Effector CD4-positive, alpha-beta T cell (primary cell): ENCODE measurements at places on chromosomes 1 and 21.

DNA sequence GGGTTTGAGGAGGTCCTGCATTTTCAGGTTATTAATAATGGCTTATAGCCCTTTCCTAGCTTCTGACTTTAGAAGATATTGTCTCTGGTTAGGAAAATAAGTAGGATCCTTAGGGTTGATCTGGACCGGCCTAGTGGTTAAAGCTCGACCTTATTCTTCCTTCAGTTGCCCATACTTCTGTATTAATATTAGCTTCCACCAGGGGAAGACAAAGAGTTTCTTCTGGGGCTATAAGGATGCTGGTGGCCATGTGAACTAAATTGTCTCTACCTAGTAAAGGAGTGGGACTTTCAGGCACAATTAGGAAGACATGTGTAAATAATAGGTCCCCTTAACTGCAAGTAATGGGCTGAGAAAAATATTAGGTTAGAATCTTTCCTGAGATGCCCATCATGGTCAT lies 20.6 kb upstream of the FCGR2A start:
- no peak for DNase-seq

GRCh38 chr1:110680036-110680735 lies 5.4 kb upstream of the KCNA3 start:
- DNase-seq = no peak

GRCh38 chr1:93352376-93352775 lies 6.7 kb downstream of the DR1 start:
- no peak for DNase-seq

DNA sequence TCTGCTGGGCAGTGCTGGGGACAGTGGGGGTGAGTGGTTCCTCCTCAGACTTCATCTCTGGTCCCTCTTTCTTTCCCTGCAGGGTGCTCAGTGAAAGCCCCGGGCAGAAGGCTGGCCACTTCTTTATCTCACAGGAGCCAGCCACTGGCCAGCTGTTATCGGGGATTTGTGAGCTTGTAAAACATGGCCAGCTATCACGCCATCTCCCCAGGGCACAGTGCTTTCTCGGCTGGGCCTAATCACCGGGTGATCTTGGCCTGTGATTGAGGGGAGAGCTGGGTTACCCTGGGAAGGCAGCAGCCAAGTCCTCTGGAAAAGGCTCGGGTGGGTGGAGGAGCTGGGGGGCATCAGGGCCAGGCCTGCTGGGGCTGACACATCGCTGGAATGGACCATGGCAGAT lies 83.0 kb downstream of the IGSF21 start:
- DNase-seq = no peak

- DNase-seq = no peak
Observed at GRCh38 chr1:81179242-81179641, 621.5 kb upstream of the ADGRL2 start.

- DNase-seq = no peak
Observed at GRCh38 chr1:173161510-173162221, 45.5 kb downstream of the TNFSF4 start.

DNA sequence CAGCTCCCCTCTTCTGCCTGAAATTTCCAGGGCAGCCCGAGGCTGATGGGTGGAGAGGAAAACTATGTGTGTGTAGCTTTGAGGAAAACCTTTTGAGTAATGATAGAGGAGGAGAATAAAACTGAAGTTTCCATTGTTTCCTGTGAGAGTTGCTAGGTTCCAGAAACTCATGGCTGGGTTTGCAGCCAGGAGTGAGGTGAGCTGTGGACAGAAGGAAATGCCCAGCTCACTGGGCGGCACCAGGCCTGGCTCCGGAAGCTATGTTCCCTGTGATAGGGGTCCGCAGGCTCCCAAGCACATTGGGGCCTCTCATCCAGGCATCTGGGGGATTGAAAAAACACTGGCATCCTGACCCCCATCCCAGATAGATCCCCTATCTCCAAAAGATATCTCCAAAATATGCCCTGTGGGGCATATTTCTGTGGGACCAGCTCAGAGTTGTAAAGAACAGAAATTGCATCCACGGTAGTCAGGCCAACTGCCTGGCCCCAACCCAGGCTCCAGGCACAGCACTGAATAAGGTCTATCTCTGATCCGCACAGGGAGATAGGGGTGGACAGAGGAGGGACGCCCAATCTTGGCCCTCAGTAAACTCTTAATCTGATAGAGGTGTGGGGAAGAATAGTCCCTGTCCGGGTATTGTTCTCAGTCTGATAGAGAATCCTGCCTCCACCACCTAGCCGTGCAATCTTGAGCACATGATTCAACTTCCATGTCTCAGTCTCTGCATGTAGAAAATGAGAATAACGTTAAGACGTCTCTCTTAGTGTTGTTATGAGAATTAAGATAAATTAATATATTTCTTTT lies 1.8 kb upstream of the HSPG2 start:
- no peak for DNase-seq

DNA sequence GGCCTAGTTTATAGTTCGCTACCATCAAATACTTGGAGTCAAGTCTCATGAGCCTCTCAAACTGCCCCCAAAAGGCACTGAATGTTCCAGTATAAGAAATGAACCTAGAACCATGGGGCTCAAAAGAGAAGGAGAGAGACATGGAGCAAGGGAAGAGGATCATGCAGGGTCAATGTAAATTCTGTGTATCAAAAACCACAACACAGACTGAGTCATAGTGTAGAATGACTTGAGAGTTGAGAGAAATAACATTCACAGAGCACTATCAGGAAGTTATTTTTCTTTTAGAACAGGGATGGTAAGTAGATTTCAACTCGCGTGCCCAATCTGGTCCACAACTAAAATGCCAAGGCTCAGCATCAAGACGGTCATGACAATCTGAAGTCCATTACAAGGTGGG lies 59.8 kb downstream of the GNG12 start:
- no peak for DNase-seq

DNA sequence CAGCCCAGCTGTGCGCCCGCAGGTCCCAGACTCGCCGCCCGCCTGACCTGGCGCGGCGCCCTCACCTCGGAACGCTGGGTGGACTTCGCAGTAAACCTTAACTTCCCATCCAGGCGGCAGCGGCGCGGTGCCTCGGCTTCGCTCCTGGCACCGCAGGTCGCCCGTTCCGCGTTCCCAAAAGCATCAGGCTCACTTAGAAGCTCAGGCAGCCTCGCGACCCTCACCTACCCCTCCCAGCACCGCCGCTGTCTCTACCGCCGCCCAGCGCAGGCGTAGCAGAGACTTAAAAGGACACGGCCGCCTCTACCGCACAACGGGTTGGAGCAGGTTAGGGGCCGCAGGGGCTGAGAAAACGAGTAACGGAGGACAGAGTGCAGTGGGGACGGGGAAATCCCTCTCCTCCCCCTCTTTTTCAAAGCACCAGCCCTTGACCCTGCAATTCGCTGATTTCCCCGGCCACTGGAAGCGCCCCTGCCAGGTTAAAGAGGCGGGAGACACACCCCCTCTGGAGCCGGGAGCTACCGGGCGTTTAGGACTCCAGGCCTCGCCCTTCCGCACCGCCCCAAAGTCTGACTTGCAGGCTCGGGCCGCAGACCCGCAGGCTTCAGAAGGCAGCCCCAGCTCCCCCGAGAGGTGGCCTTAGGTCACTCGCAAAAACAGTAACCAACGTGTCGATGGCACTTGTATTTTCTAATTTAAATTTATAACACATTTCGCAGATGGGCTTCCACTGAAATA lies 328.5 kb downstream of the FAM72C start:
- DNase-seq = no peak

DNA sequence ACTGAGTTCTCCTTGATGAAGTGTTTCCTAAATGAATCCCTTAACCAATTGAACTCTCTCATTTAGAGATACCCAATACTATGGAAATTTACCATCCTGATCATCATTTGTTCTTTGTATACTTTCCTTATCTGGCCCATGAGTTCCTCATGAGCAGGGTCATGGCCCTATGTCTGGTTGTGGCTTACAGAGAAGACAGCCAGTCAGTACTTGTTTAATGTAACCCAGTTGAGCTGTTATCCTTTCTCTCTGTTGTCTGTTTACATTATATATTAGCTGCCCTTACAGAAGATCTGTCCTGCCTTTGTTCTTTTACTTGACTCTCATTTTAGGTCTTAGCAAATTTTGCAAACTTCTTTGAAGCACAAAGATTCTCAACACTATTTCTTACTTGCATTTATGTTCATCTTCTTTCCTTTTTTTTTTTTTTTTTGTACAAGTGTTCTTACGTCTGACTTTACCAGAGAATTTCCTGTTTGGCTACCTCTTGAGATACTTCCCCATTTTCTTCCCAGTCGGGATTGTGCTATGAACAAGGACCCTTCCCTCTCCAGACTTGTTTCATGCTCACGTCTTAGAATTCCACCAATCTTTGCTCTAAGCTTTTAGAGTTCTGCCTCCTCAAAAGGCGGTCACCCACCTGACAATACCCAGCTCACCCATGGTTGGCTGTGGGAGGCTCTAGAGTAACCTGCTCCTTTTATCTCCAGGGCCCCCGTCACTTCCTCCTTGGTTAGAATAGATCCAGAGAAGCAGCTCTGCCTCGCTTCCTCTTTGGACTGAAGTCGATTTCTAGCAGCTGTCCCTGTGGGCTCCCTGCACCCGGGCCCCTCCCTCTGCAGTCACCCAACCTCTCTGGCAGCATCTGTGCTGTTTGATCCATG lies 53.6 kb upstream of the RUNX1 start:
- peak; percentile 8 for DNase-seq

- no peak for DNase-seq
Observed at GRCh38 chr1:30538226-30538992, 185.0 kb downstream of the MATN1 start.

DNA sequence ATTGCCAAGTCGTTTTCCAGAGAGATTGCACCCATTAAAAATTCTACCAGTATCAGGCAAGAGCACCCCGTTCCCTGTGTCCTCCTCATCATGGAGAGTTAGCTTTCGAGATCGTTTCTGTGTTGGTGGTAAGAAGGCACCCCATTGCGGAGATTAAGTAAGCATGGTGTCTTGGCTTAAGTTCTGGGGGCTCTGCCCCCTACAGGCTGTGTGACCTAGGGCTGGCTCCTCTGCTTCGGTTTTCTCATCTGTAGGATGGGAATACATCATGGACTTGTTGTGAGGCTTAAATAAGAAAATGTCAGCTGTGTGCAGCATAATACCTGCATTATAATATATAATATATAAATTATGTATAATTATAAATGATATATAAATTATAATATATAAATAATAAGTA lies 36.8 kb upstream of the TENT5C start:
- DNase-seq = no peak

GRCh38 chr21:37427221-37427620 lies 60.6 kb downstream of the DYRK1A start:
- DNase-seq = no peak

DNA sequence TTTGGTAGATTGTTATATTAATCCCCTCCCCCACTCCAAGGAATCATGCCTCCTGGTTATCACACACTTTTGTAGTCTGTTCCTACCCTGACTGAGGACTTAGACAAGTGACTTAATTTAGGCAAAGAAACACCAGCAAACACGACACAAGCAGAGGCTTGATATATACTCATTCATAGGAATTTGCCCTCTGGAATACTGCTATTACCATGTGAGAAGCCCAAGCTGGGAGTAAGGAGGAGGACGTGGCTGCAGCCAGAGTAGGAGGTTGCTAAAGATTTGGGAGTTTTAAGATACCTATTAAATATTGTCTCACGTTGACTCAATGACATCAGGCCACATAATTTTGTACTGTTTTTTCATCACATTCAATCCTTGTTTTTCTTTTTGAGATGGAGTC lies 100.2 kb downstream of the LRRC53 start:
- no peak for DNase-seq

DNA sequence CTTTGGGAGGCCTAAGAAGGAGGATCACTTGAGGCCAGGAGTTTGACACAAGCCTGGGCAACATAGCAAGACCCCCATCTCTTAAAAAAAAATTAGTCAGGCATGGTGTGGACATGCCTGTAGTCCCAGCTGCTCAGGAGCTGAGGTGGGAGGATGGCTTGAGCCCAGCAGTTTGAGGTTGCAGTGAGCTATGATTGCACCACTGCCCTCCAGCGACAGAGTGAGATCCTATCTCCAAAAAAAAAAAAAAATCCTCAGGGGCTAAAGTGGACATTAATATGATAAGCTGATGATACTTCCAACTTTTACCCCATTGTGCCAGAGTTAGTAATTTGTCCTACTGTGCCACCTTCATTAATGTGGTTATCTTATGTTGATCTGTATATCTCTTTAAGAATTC lies 327.8 kb upstream of the FMN2 start:
- no peak for DNase-seq

GRCh38 chr1:40838045-40838979 lies 23.9 kb downstream of the CITED4 start:
- no peak for DNase-seq

- DNase-seq = no peak
Observed at GRCh38 chr1:92504291-92505014, 17.7 kb upstream of the GFI1 start.

- no peak for DNase-seq
Observed at GRCh38 chr21:42532466-42533181, 19.0 kb downstream of the SLC37A1 start.

DNA sequence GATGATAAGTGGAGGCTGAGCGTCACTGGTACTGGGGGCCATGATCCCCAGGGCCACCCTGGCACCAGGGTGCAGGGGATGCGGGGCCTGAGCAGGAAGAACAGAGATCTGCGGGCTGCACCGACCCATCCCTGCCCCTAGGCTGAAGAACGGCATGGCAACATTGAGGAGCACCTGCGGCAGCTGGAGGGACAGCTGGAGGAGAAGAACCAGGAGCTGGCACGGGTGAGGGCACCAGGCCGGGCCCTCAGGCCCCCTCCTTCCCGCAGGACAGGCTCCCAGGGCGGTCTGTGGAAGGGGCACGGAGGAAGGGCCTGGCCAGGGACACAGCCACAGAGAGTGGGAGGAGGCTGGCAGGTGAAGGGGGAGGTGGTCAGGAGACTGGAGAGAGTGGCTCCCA lies 21.8 kb downstream of the PPFIA4 start:
- DNase-seq = no peak

DNA sequence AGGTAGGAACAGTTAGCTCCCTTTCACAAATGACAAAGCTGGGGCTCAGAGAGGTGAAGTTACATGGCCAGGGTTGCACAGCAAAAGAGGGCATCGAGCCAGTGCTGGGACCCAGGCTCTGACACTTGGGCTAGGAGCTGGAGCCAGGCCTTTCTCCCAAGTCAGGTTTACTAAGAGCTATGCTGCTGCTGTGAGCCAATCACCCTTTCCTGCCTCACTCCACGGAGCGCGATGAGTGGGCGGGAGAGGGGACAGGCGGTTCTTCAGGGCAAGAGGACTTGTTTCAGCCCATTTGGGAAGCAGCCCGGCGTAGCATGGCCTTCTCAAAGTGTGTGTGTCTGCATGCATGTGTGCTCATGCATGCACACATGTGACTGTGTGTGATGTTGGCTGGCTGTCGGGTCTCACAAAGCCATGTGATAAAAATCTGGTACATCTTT lies 10.6 kb downstream of the ID3 start:
- no peak for DNase-seq

GRCh38 chr1:208600456-208601190 lies 356.4 kb upstream of the PLXNA2 start:
- no peak for DNase-seq

DNA sequence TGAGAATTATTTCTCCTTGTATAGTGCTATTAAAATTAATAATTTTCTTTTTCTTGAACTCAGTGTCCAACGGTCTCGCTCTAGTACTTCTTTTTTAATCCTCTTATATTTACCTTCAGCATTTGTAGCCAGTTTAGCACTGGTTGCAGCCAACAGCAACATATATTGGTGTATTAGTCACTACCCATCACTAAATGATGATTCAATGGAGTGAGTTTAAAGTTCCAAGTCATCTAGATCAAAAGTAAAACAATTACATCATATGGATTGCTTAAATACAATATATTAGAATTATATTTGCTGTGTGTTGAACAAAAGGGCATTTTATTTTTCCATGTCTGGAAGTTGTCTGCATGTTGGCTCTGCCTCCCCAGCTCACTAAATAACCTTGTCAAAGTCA lies 591.8 kb downstream of the ADGRL2 start:
- no peak for DNase-seq
